ENCODE measurements at places on chromosomes 5 and 9.

DNA sequence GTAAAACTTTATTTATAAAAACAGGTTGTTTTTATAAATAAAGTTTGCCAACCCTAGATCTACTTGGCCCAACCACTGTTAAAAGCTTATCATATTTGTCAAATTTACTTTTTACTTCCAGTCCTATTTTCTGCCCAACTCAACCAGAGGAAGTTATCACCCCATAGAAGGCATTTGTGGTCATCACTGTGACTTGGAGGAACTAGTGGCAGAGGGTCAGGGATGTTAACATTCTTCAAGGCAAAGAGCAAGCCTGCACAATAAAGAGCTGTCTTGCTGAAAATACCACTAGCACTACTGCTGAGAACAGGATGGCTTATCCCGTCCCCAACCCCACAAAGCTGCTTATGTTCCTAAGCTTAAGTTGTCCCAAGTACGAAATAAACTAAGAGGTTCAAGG, 22.3 kb downstream of the TTC33 start:
- no peak for DNase-seq

GRCh38 chr5:177443144-177443983, 3.2 kb upstream of the PRR7 start:
- DNase-seq = no peak

- no peak for DNase-seq
Observed at GRCh38 chr5:107477492-107477891, 193.2 kb downstream of the EFNA5 start.

DNA sequence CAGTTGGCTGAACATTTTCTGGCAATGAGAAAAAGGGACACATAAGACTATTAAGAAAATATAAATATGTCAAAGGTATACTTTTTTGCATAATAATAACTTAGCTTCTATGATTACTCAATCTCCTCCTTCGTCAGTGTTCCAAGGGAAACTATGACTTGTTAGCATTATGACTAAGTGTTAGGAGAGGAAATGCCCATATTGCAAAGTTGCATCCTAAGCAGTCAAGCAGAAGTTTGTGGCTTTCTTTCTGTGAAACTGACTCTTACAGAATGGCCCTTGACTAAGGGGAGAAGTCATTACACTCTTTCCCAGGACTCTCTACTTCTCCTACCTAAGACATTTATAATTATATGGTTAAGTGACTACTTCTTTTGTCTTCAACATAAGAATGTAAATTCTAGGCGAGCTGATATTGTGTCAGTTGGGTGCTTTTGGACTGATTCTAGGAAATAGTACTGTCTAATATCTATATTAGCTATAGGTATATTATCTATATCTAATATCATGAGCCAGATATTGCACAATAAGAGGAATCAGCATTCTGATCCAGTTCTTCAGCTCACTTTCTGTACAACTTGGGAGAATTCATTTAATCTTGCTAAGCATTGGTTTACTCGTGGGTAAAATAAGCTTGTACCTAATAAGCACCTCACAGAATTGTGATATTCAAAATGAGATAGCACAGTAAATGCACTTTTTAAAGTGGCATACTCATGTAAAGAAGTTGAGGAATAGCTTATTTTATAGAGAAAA, 16.4 kb upstream of the SPINK6 start:
- DNase-seq = no peak

GRCh38 chr5:113063927-113064326, 87.3 kb downstream of the DCP2 start:
- no peak for DNase-seq

DNA sequence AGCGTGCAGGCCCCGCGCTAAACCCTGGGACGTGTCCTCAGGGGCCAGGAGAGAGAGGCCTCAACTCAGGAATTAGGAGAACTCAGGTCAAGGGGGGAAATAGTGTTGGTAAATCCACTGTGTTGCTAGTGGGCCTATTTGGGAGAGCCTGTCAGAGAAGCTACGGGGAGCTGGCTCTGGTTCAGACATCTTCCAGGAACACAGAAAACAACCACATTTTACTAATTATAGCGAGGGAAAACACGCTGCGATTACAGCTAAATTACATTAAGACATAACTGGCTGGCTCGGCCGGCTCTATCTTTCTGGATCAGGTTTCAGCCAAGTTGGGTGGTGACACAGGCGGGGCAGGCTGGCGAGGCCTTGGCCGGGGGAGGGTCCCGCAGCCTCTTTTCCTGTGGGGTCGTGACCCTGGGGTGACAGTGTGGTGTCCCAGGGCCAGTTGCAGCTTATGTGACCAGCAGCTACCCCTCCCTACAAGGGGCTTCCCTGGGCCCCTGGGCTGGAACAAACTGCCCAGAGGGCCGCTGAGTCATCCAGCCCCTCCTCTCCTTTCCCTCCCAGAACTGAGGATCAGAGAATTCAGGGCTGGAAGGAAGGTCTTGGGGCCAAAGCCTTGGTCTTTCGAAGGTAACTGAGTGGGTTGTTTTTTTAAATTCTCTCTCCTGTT, 75.1 kb downstream of the FGF18 start:
- no peak for DNase-seq

DNA sequence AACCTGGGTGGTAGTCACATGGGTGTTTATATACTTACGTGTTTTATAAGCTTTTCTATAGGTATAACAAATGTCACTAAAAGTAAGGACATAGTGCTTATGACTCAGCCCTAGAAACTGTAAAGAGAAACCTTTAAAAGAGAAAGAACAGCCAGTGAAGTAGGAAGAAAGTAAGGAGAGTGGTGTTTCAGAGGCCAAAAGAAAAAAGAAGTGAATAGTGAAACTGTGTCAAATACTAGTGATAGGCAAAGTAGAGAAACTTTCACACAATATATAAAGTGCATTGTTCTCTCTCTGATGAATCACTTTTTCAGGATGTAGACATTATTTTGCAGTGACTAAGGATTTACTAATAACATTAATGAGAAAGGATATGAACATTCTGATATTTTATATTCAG, 74.2 kb upstream of the SUSD1 start:
- DNase-seq = no peak

DNA sequence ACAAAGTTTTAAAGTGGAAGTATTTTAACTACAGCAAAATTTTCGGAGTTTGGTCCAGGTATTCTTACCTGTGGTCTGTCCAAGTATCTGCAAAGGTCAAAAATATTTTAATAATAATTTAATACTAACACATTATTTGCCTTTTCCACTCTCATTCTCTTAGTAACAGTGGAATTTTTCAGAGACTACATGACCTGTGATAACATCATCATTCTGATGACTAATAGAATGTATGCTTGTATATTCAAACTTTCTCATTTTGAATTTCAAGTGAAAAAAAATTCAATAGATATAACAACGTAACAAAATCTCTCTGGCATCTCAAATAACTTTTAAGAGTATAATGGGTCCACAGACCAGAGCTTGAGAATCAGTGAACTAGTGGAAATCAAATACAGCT, 78.3 kb downstream of the FBXL17 start:
- no peak for DNase-seq

GRCh38 chr9:69499407-69499806, 172.8 kb downstream of the APBA1 start:
- DNase-seq = no peak

GRCh38 chr5:36876299-36876964, at the start of gene NIPBL:
NIPBL (plus strand) TSS chr5:36876769; CDS start chr5:36953697, 76,928 bp downstream.
- DNase-seq = peak; percentile 85

- no peak for DNase-seq
Observed at GRCh38 chr9:33114746-33115145, 38.3 kb upstream of the SMU1 start.

DNA sequence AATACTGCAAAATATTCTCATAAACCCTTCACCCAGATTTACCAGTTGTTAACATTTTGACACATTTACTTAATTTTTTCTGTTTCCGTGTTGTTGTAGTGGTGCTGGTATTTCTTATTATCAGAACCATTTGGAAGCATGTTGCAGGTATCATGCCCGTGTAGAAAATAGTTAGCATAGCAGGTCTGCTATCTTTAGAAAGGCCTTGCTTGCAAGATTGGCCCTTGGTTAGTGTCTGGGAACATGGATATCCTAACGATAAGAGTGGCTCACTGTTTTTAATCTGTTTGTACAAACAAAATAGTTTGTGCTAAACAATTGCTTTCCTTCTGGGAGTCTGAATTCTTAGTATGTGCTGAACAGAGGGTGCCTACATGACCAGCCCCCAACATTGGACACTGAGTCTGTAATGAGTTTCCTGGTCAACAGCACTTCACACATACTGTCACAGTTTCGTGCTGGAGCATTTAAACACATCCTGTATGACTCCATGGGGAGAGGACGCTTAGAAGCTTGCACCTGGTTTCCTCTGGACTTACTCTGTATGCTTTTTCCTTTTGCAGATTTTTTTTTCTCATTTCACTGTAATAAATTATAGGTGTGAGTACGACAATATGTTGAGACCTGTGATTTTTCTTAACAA, 66.9 kb downstream of the MAN2A1 start:
- DNase-seq = no peak

- no peak for DNase-seq
Observed at GRCh38 chr5:157613385-157614245, 38.0 kb upstream of the ADAM19 start.

DNA sequence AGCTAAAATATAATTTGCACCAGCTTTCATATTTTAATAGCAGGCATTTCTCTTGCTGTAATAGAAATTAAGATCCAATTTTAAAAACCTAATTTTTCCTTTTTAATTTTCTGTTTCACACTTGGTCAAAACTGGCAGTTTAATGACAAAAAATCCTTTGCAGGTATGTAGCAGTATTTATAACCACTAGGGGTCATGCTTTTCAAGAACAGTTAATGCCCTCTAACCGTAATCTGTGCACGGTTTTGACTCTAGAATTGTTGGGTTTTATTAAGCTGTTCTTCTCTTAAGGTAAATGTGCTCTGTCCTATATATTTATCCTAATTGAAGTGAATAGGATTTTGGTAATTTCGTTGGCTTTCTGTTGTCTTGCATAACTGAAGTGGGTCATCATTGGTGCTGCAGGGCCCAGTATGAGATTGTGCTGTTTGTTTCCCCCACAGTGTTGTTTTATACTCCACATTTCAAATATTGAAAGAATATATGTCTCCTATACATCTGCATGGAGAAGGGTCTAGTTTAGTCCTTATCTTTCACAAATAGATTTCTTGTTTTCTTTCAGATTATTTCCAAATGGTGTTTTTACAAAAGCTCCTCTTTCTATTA, 107.4 kb downstream of the SCAMP1 start:
- DNase-seq = no peak

GRCh38 chr5:178695556-178695955, 34.9 kb downstream of the ZNF354A start:
- no peak for DNase-seq

DNA sequence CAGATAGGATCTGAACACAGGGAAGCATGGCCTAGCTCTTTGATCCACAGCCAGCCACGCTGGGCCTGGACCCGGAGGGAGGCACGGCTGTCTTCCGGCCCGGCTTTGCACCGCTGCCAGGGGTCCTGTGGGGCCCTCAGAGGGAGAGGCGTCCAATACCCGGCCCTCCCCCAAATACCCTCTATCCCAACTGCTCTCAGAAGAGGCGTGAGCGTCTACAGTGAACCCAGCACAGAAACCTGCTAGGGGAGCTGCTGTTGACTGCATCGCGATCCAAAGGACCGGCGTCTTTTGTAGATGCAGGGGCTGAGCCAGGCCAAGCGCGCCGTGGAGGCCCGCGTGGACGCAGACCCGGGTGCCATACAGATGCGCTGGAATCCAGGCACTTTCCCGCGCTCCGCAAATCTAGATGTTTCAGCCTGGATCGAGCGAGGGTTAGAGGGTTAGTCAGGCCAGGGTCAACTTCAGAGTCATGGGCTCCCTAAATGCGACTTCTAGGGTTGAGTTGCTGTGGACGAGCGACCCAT, 1.1 kb upstream of the TCF7 start:
- DNase-seq = no peak

DNA sequence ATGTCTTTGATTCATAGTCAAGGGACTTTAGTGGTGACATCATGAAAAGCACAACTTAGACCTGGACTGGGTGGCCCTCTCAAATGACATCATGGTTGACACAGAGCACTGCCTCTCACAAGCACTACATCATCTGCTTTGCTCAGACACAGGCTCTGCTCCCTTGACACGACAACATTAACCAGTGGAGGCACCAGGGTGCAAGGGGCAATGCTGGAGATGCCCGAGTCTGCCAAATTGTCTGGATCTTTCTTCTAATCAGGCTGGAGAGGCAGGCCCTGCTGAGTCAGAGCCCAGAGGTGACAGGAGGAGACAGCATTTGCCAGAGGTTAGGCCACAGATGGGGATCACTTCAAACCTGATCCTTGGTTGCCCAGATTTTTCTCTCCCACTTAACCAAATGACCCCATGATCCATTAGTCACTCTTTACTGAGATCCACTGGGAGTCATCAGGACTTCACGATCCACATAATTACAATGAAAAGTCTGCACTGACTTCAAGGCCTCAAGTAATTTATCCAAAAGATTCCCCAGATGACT, 174.4 kb downstream of the SLIT3 start:
- DNase-seq = no peak

- peak; percentile 16 for DNase-seq
Observed at GRCh38 chr5:55338810-55339243, 31.0 kb downstream of the MTREX start.

GRCh38 chr9:78011049-78011448, 20.6 kb downstream of the GNAQ start:
- no peak for DNase-seq

DNA sequence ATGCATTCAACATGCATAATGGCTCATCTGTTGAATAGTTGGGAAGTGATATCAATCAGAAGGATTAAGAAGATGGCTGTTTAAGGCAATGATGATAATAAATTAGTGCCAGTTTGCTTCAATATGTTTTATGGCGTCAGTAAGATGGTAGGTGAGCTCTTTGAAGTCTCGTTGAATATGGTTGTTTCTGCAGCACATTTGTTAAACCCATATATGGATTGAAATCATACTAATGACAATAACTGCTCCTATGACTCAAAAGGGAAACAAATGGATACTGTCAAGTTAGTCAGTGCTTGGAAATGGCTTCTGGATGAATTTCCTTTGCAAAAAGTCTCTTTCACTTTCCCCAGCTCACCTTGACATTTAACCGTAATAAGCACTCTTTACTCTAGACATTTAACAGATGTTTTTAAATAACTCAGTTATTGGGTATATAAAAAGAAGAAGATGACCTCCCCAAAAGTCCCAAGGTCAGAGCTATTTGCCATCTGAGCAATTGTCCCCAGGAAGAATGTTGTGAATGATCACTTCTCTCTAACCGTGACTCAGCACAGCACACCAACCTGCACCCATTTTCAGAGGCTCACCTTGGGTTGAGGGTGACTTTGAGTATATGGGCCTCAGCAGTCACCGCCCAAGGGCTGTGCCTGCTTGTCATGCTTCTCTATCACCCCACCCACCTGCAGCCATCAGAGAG, 133.4 kb downstream of the GRIA1 start:
- no peak for DNase-seq

DNA sequence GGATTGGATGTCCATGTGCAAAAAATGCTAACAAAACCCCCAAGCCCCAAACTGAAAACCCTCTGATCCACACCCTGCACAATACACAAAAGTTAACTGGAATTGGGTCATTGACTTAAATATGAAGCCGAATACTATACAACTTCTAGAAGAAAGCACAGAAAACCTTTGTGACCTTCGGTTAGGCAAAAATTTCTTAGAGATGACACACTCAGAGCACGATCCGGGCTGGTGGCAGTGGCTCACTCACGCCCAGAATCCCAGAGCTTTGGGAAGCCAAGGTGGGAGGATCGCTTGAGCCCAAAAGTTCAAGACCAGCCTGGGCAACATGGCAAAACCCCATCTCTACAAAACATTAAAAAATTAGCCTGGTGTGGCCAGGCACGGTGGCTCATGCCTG, 1.8 kb upstream of the DIPK1B start:
- no peak for DNase-seq
